ENCODE measurements at places on chromosomes 3 and 15.

DNA sequence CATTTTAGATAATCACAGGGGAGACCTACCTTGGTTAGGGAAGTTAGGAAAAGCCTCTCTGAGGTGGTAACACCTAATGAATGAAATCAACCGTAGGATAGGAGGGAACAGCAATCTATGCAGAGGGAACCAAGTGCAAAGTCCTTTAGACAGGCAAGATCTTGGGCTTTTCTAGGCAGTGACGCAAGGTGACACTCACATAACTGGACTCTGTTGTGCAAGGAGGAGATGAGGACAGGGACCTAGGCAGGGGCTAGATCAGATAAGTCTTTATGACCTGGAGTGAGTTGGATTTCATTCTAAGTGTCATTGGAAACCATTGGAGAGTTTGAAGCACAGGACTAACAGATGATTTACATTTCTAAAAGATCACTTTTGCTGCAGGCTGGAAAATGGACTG is 4.6 kb upstream of the LMOD3 start:
- DNase-seq, result no peak

GRCh38 chr3:47577583-47578118 is 1.0 kb downstream of the CSPG5 start:
- DNase-seq, result no peak

GRCh38 chr3:29241855-29242254 is 39.0 kb upstream of the RBMS3 start:
- no peak for DNase-seq

DNA sequence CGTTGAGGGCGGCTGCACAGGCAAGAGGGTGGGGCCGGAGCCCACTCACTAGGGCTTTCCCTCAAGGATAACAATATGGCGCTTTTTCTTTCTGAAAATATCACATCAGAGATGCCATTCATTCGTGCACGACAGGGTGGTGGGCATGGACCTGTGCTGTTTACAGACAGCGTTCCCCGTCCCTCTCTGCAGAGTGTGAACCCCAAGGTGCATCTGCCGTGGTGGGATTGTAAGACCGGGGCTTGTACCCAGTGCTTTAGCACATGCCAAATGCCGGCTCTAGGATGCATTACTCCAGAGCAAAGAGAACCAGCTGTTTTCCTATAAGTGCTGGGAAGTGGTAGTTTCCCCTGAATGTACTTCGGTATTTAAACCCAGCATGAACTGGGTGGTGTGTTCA is 37.0 kb downstream of the CHDH start:
- no peak for DNase-seq

DNA sequence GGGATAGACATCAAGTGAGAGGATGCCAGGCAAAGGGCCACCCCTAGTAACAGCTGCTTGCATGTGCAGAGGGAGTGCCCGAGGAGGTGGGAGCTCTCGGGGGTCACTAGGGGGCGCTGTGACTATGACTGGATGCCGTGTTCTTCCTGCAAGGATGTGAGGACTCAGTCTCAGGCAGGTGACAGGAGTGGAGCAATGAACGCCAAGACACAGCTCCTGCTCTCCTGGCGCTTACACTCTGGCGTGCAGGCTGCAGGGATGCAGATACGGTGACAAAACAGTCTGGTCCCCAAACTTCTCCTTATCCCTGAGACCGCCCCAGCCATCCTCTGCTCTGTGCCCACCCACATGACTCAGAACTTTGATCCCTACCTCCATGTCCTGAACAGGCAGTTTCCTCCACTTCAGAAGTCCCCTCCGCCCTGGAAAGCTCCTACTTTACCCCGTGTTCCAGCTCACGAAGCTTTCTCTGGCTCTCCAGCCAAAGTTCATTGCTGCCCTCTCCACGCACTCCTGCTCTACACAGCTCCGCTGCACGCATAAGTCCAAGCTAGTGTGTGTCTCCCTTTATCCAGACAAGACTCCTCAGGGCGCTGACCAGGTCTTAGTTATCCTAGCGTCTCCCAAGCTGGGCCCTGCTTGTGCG is 14.7 kb downstream of the RHOV start:
- DNase-seq, result no peak

- no peak for DNase-seq
Measured at GRCh38 chr15:101138913-101139880, 112.7 kb downstream of the CHSY1 start.

DNA sequence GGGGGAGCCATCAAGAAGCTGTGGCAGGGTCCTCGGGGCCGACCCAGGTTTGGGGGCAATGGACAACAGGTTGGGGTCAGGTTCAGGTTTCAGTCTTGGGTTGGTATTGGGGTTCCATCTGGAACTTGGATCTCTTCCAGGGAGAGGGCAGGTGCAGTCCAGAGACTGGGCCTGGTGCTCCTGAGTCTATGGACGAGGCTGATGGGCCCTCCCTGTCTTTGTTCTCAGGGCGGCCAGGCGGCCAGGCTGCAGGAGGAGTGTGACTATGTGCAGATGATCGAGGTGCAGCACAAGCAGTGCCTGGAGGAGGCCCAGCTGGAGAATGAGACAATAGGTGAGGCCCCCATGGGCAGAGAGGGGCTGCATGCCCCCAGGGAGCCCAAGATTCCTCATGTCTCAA is 11.1 kb downstream of the VIPR1 start:
- no peak for DNase-seq

GRCh38 chr15:71116366-71116765 is 1.1 kb downstream of the THSD4 start:
- DNase-seq, result no peak

GRCh38 chr3:188734395-188734794 is 437.4 kb upstream of the TPRG1 start:
- DNase-seq, result no peak

DNA sequence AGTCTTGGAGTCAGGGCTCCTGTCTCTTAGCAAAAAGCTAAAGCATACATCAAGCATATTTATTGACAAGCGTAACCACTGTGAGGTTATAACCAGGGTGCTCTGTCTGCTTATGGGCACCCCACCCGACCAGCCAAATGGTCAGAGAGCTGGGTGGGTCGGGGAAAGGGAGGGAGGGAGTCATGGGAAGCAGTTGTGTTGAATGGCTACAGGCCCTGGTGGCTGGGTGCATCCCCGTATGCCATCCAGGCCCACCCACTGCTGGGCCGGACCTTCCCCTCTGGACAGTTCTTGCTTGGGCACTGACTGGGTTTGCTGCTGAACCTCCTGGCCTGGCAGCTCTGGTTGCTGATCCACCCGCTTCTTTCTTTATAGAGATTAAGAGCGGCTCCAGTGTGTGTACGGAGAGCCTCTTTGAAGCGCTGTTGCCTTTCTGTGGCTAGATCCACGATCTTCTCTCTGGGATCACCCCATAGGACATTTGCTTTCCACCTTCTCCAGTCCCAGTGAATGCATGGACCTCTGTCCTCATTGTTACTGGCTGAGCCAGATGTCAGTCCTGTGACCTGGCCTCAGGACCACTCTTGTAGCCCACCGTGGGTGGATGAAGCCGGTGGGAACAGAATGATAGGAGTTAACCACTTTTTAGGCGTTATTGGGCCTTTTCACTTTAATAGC is 59.6 kb downstream of the SMAD3 start:
- DNase-seq, result no peak

DNA sequence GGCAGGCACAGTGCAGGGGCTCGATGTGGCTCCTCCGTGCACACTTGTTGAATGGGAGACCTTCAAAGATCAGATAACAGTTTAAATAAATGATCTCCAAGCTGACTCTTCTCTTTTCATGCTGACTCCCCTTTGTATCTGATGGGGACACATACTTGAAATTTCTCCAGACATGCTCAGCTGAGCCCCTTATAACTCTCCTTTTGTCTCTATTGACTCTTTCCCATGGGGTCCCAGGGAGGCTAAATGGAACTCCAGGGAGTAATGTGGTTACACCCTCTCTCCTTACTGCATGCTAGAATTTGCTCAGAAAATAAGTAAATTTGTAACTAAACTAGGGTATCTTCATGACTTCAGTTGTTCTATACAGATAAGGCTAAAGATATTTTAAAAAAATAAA is 48.2 kb upstream of the TM4SF4 start:
- DNase-seq, result no peak

GRCh38 chr15:31485911-31486461 is 159.4 kb downstream of the KLF13 start:
- DNase-seq, result no peak

GRCh38 chr3:189727158-189727557 is 96.0 kb downstream of the TP63 start:
- no peak for DNase-seq

DNA sequence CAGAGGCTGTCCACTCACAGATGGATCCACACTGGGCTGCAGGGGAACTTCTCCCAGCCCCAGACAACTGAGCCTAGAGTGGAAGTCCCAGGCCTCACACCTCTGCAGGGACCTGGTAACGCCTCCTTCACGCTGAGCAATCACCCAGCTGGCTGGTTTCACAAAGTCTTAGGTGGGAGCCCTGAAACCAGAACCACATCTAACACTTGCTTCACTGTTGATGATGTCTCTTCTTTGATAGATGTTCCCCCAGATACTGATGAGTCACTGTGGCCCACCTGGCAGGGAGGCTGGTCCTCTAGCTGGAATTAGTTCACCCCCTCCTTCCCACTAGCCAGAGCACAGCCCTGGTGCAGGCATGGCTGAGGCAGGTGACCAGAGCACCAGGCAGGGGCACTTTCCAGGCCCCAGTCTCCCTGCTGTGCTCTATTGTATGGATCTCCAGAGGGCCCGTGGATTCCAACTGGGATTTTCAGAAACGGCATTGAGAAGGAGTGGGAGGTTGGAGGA is 33.5 kb downstream of the MYL3 start:
- no peak for DNase-seq

- DNase-seq, result no peak
Measured at GRCh38 chr3:22536541-22536940, 666.6 kb upstream of the UBE2E2 start.

- no peak for DNase-seq
Measured at GRCh38 chr3:119350114-119350513, 55.9 kb downstream of the ARHGAP31 start.

GRCh38 chr15:101517504-101517903 is 28.0 kb upstream of the PCSK6 start:
- no peak for DNase-seq

DNA sequence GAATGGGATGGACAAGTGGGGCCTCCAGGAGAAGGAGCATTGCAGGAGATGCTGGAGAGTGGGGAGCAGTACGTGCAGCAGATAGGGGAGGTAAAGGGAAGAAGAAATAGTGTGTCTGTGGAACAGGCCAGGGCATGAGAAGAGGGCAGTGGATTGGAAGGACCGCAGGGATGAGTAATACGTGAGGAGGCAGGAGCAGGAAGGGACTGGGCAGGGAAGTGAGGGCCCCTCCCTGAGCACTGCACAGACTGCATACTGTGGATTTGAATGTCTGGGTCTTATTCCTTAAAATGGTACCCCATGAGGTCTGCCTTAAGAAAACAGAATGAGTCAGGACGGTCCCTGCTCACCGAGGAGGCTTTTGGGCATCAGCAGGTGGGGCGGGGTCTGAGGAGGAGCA is 210.0 kb upstream of the NDN start:
- no peak for DNase-seq
